Memory B cell (primary cell): ENCODE measurements at places on chromosomes 1 and 21.

DNA sequence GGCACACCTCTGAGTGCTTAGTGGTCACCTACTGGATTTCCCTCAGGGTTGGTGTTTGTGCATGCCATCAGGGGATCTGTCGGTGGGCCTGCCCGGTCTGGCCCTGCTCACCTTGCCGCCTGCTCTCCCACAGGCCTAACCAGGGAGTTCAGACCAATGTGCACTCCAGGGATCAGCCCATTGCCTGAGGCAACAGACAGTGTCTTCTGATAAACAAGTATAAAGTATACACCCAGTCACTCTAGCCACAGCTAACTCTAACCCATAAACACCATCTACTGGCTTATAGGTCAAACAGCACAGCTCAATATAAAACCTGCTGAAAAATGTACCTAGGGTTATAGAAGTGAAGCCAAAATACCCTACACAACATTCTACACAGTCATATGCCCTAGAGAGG, 1300.0 kb downstream of the PLA2G4A start:
- no peak overlapping the region for H3K27ac ChIP-seq
- no peaks in the 10 kb centered on the region for H3K4me1 ChIP-seq
- no peak for DNase-seq

DNA sequence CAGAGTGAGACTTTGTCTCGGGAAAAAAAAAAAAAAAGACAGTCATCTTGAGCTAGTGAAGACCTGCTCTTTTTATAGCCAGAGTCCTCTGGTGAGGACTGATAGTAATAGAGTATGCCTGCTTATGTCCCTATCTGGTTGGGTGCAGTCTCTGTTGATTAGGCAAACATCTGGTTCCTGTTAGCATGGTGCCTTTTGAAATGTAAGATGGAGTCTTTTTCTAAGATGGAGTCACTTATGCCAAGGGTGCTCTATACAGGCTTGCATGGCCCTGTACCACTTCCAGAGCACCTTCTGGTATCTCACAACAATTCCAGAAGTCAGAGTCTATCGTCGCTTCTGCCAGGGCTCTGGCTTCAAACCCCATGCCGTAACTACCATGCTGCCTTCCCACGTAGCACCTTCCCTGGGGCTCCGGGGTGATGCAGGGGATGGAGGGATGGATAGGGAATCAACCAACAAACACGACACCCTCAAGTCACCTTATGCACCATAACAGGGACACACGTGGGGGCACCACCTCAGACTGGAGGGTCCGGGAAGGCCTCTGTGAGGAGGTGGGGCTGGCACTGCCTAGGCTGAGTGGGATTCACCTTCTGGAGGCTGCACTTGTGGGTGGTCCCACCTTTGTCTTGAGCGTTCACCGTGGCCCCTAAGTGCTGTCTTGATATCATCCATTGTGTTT, 11.6 kb upstream of the PADI6 start:
- H3K36me3 ChIP-seq, result no peaks in the 10 kb centered on the region
- no peak overlapping the region for H3K27ac ChIP-seq
- no peak for DNase-seq
- H3K4me3 ChIP-seq, result no peak overlapping the region
- peaks cover 6% of the 10 kb centered on the region for H3K4me1 ChIP-seq

DNA sequence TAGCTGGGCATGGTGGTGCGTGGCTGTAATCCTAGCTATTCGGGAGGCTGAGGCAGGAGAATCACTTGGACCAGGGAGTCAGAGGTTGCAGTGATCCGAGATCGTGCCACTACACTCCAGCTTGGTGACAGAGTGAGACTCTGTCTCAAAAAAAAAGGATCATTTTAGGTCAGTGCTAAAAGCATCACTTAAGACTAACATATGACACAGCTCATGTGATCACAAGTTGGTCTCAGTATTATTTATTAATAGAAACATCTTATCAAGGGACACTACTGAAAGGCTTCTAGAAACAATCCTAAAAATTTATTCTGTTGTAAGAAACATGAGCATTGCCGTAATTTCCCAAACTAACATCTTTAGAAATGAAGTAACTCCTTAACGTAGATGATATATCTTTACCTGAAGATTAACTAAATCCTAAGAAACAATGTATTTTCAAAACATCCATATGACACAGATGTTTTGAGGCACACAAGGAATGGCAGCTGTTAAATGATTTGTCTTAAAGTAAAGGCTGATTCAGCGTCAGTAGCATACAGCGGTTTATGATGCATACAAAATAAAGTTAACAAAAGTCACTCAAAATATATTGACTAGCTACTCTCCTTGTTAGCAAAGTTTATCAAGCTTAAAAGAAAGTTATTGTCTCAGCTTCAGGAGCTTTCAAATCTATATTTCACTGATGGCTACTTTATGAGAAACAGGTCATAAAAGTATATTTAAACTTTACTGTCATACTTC, 2.6 kb downstream of the NIBAN1 start:
- DNase-seq, result no peak
- peak overlapping the region; percentile 76 for H3K27ac ChIP-seq
- peaks cover 16% of the 10 kb centered on the region for H3K4me1 ChIP-seq
- no peak overlapping the region for H3K4me3 ChIP-seq
- no peaks in the 10 kb centered on the region for H3K36me3 ChIP-seq
- H3K27me3 ChIP-seq, result peaks cover 7% of the 10 kb centered on the region

DNA sequence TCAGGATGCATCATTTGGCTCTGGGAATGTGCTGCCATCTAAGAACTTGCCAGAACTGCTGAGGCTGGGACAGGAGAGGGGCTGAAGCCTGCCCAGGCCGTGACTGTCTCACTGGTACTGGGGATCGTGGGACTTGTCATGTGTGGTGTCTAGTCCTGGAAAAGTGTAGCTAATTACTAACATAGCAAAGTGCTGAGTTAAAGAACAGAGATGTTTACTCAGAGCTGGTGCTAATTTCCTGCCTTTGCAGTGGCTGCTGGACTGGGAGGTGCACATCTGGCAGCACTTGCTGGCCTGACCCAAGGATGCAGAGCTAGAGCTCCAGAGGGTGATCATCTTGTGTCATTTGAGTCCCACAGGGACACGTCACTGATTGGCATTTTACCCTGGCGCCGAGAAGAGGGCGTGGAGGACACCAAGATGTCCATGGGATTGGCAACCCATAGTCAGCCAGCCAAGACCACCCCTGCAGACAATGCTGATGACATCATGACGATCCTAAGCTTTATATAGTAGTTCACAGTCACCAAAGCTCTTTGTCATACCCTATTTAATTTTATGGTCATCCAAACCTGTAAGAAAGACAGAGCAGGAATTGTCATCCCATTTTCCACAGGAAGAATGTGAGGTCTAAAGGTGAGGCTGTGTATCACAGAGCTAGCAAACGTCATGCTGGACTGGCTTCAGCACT, 110.1 kb upstream of the SLC44A3 start:
- H3K4me3 ChIP-seq, result no peak overlapping the region
- no peak for DNase-seq
- no peaks in the 10 kb centered on the region for H3K36me3 ChIP-seq
- H3K4me1 ChIP-seq, result peaks cover 3% of the 10 kb centered on the region

- DNase-seq, result no peak
- no peaks in the 10 kb centered on the region for H3K36me3 ChIP-seq
- no peak overlapping the region for H3K4me3 ChIP-seq
- H3K4me1 ChIP-seq, result no peaks in the 10 kb centered on the region
- no peak overlapping the region for H3K27ac ChIP-seq
- H3K27me3 ChIP-seq, result peaks cover 3% of the 10 kb centered on the region
Observed at GRCh38 chr21:31398574-31398973, 54.5 kb upstream of the TIAM1 start.

DNA sequence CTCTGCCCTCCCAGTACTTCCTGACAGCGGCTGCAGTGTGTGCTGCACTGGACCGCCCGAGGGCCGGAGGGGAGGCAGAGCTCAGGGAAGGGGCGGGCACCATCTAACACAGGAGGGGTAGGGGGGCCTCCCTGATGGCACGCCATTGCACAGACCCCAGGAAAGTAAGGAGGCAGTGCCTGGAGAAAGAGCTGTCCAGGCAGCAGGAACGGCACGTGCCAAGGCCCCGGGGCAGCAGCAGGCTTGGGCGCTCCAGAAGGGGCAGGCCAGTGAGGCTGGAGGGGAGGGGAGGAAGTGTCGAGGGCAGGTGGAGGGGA, 110.7 kb downstream of the CRYAA start:
- no peak overlapping the region for H3K4me3 ChIP-seq
- H3K4me1 ChIP-seq, result peaks cover 9% of the 10 kb centered on the region
- no peak overlapping the region for H3K27ac ChIP-seq
- no peaks in the 10 kb centered on the region for H3K36me3 ChIP-seq

- no peak for DNase-seq
- H3K27me3 ChIP-seq, result no peaks in the 10 kb centered on the region
- peaks cover 4% of the 10 kb centered on the region for H3K4me1 ChIP-seq
- no peaks in the 10 kb centered on the region for H3K36me3 ChIP-seq
- H3K4me3 ChIP-seq, result no peak overlapping the region
- H3K27ac ChIP-seq, result no peak overlapping the region
Observed at GRCh38 chr1:149881876-149882275, 17.5 kb upstream of the BOLA1 start.

DNA sequence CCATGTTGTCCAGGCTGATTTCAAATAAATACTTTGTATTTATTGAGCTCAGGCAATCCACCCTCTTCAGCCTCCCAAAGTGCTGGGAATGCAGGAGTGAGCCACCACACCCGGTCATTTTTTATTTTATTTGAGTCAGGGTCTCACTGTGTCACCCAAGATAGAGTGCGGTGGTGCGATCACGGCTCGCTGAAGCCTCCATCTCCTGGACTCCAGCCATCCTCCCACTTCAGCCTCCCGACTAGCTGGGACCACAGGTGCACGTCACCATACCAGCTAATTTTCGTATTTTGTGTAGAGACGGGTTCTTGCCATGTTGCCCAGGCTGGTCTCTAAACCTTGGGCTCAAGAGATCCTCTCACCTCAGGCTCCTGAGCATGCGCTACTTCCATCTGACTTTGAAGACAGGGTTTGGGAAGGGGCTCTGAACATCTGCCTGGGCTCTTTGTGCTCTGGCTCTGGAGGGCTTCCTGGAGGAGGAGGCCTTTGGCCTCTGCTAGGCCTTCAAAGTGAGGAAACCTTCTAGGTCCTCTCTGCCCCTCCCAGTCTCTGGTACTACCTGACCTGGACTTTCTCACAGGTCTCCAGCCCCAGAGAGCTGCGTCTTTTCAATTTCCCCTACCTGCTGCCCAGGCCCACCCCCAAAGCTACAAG, 5.8 kb downstream of the HSPB7 start:
- peaks cover 2% of the 10 kb centered on the region for H3K27me3 ChIP-seq
- no peak for DNase-seq
- no peak overlapping the region for H3K27ac ChIP-seq
- peaks cover 9% of the 10 kb centered on the region for H3K4me1 ChIP-seq
- H3K36me3 ChIP-seq, result no peaks in the 10 kb centered on the region

DNA sequence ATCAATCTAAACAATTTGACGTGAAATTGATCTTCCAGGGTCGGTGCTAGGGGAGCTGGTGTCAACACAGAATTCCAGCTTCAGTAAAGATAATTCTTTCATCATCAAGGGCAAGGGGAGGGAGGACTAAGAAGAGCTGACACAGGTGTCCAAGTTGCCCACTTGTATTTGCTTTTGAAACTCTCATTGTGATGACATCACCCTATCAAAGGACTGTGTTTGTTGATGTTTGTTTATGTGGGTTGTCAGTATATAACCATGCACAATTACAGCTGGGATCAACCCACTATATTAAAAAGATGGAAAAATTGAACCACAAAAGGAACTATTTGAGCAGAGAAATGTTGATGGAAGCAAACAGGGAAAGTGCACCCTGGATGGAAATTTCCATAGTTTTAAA, 48.8 kb downstream of the ZC3H11B start:
- H3K27me3 ChIP-seq, result no peaks in the 10 kb centered on the region
- no peak for DNase-seq
- no peaks in the 10 kb centered on the region for H3K36me3 ChIP-seq
- H3K27ac ChIP-seq, result no peak overlapping the region
- no peak overlapping the region for H3K4me3 ChIP-seq
- H3K4me1 ChIP-seq, result no peaks in the 10 kb centered on the region

DNA sequence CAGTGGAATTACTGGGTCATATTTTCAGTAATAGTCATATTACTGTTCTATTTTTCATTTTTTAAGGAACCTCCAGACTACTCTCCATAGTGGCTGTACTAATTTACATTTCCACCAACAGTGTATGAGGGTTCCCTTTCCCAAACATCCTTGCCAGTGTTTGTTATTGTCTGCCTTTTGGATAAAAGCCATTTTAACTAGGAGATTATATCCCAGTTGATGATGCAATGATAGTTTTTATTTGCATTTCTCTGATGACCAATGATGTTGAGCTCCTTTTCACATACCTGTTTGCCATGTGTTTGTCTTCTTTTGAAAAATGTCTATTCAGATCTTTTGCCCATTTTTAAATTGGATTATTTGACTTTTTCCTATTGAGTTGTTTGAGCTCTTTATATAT, 410.8 kb downstream of the TTLL7 start:
- H3K27me3 ChIP-seq, result no peaks in the 10 kb centered on the region
- H3K4me3 ChIP-seq, result no peak overlapping the region
- no peak overlapping the region for H3K27ac ChIP-seq
- no peak for DNase-seq
- H3K36me3 ChIP-seq, result no peaks in the 10 kb centered on the region

DNA sequence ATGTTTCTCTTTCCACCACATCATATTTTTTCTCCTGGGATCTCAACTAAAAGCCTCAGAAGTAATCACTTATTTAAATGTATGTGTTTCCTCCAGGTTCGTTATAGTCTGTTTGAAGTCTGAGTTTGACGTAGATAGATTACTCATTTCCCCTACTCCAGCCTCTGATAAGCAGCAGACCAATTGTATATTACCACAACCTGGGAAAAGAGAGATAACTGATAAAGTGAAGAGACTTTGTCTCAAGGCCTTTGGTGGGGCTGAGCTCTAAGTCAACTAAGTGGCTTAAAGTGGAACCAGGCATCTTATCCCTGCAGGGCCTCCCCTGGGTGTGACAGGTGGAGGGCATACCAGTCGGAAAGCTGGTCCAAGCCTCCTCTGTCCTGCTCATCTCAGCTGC, 34.9 kb upstream of the CACNA1E start:
- H3K27ac ChIP-seq, result no peak overlapping the region
- H3K27me3 ChIP-seq, result peaks cover 3% of the 10 kb centered on the region
- H3K4me1 ChIP-seq, result no peaks in the 10 kb centered on the region
- DNase-seq, result no peak

DNA sequence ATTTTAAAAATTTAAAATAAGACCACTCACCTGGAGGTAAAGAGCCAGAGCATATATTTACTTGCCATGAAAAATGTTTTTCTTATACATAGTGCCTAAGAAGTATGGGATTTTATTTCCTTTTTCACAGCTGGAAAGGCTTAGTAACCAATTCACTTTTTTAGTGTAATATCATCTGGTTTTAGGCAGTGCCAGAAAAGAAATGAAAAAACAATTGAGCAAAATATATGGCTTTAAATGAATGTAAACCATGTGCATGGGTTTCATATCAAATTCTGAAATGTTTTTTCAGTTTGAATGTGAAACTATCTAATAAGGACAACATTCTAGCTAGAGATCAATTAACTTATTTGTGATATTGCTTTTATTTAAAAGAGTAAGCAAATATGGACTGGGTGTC, 672.4 kb upstream of the ADAMTS5 start:
- no peak overlapping the region for H3K27ac ChIP-seq
- no peaks in the 10 kb centered on the region for H3K27me3 ChIP-seq
- DNase-seq, result no peak
- no peaks in the 10 kb centered on the region for H3K4me1 ChIP-seq
- H3K4me3 ChIP-seq, result no peak overlapping the region

- no peak overlapping the region for H3K4me3 ChIP-seq
- no peaks in the 10 kb centered on the region for H3K36me3 ChIP-seq
- DNase-seq, result no peak
- H3K4me1 ChIP-seq, result peaks cover 14% of the 10 kb centered on the region
Observed at GRCh38 chr21:35506771-35507170, 457.7 kb upstream of the RUNX1 start.
